Heart left ventricle (tissue), 16 donors: ENCODE measurements at places on chromosomes 12 and 14.

DNA sequence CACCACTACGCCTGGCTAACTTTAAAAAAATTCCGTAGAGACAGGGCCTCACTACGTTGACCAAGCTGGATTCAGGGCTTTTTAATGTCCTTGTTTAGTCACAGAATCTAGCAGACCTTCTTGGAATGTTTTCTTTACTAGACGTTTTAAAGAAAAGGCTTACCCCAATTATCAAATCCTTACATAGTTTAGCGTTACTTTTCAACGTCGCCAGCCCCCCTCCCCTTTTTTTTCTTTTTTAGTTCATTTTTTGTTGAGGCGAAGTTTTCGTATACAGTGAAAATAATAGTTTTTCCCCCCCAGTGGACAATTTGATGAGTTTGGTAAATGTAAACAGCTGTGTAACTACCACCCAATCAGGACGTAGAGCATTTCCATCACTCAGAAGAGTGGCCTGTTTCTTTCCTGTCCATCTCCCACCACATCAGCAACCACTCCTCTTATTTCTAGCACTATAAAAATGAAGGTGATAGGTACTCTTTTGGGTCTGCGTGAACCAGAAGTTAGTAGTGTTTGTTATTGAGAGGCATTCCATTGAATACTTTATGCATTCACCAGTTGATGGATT, 753 bp upstream of the DLGAP5 start:
- DNase-seq = no peak
- peak overlapping the region; percentile 62 for H3K4me3 ChIP-seq
- H3K27ac ChIP-seq = peak overlapping the region; percentile 7
- peaks cover 10% of the 10 kb centered on the region for H3K4me1 ChIP-seq
- H3K27me3 ChIP-seq = no peaks in the 10 kb centered on the region

- no peak for DNase-seq
- H3K27ac ChIP-seq = no peak overlapping the region
- no peaks in the 10 kb centered on the region for H3K4me1 ChIP-seq
- no peaks in the 10 kb centered on the region for H3K27me3 ChIP-seq
- H3K36me3 ChIP-seq = no peaks in the 10 kb centered on the region
Measured at GRCh38 chr14:93456356-93456755, 25.6 kb downstream of the UNC79 start.

DNA sequence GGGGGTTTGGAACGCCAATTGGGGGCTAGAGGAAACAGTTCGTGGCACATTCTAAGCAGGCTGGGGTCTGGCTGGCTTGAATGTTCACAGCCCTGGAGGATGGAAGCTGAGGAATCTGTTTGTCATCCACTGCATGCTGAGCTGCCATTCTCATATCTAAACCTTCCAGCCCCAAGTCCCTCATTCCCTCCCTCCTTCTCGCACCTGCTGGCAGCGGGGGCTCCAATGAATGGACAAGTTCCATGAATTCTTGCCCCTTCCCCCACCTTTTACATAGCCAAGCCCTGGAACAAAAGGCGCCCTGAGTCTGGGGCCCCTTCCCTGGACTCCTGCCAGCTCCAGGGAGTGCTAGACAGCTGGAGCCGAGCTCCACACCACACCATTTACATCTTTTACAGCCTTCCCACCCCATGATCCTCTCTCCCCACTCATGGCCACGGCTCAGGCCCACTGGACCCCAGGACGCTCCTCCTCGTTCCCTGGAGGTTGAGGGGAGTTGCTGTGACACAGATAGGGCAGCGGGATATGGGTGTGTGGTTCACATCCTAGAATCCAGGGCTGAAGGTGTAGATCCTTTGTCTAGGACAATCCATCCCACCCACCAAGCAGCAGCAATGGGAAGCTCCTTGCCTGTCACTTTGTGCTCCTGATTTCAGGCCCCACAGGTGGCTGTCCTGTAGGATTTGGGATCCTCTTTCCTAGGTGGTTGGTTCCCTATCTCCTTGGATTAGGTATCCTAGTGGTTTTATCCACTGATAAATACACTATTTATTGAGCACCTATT, 21.7 kb upstream of the VRTN start:
- no peaks in the 10 kb centered on the region for H3K27me3 ChIP-seq
- no peaks in the 10 kb centered on the region for H3K4me1 ChIP-seq
- H3K36me3 ChIP-seq = no peaks in the 10 kb centered on the region
- H3K4me3 ChIP-seq = no peak overlapping the region
- no peak overlapping the region for H3K27ac ChIP-seq

DNA sequence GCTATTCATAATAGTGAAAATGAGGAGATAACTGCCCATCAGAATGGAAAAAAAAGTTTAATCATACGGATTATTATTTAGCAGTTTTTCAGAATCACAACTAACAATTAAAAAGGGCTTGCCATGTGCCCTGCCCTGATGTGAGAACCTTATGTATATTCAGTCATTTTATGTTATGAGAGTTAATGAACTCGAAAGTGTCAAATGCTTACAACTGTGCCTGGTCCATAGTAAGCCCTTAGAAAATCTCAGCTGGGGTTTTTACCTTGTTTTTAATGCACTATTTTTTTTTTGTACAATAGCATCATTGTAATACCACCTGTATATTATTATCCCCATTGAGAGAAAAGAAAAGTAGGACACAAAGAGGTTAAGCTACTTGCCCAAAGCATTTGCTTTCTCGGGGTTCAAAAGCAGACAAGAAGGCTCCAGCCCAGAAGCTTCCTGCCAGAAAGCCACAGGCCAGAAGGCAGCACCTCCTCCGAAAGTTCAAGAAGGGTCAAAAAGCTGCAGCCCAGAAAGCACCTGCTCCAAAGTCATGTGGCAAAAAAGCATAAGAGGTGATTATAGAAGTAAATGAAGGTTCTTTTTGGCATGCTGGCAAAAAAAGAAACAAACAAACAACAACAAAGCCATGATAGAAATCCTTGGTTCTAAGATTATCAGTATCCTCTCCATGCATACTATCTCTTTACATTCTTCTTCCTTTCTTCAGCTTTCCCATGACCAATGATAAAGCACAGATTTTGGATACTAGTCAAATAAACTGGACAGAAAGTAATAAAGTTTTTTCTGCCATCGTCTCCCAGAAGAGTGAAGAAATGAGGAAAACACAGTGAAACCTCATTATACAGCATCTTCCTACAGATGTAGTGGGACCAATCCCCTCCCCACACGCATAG, 59.1 kb upstream of the NAP1L1 start:
- no peaks in the 10 kb centered on the region for H3K4me1 ChIP-seq
- H3K36me3 ChIP-seq = no peaks in the 10 kb centered on the region
- H3K27me3 ChIP-seq = no peaks in the 10 kb centered on the region
- H3K4me3 ChIP-seq = no peak overlapping the region
- no peak for DNase-seq

DNA sequence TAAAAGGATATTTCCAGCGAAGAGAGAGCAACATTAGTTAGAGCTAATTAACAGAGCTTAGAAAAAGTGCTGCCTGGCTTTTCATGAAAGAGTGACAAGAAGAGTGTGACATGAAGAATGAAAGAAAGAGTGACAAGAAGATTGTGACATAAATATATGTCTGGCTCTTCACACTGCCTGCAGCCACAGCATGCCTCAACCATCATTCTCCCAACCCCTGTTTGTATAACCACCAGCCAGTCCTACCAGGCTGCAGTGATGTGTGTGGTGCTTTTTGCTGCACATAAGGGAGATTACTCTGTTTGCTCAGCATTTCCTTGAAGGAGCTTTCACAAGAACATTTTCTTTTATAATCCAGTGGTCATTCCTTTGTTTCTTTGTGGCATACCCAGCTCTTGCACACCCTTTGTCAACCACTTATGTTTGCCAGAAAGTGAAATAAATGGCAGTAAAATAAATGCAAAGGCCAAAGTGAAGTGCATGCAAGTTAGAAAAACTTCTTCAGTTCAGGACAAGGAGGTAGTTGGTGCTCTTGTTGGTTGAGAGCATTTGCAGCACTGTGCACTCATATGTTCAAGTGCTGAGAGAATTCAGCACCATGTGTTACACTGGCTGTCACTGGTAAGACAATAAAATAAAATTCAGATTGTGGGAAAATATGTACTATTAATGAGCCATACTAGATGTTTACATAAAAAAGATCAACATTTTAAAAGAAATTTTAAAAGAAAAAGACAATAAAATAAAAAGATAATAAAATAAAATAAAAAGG, 50.6 kb downstream of the KIF21A start:
- no peak overlapping the region for H3K4me3 ChIP-seq
- H3K36me3 ChIP-seq = no peaks in the 10 kb centered on the region
- no peak for DNase-seq
- no peak overlapping the region for H3K27ac ChIP-seq
- H3K27me3 ChIP-seq = no peaks in the 10 kb centered on the region
